ENCODE measurements at places on chromosomes 4 and X.

- no peak for DNase-seq
Measured at GRCh38 chr4:152352215-152352614, 183.7 kb downstream of the FBXW7 start.

GRCh38 chrX:39682778-39683177 lies 415.0 kb downstream of the BCOR start:
- no peak for DNase-seq

GRCh38 chr4:26207631-26208030 lies 113.2 kb upstream of the RBPJ start:
- no peak for DNase-seq

GRCh38 chr4:179114615-179115014 lies 1672.4 kb upstream of the AGA start:
- DNase-seq = no peak

DNA sequence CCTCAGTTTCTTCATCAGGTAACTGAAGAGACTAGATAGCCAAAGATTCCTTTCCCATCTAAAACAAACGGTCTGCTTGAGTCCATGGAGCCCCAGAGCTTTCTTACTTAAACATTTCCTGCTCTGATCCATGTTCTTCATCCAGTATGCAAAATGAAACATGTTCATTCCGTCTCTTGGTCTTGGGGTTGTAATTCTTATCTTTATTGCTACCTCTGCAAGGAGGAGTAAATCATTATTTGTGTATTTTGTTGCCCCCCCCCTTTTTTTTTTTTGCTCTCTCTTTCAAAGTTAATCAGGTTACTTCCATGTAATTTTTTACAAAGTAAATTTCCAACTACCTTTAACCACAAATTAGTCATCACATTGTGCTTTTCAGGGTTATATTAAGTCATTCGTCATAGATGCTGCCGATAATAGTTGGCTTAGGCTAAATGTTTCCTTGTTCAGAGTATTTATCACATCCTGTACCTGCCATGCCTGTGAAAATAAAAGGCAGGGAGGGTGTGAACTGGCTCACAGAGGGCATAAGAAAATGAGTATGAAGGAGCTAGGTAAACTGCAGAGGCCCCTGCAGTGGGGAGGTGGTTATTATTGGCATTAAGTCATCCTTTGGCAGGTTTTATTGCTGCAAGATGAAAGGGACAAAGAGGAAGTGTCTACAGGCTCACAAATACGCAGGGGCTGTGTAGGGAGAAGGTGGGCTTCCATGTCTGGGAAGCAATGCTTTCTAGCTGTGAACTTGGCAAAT lies 76.7 kb upstream of the HS3ST1 start:
- no peak for DNase-seq
